Caco-2 (cell line): ENCODE measurements at places on chromosomes 1 and 21. TPM values are rescaled to one million over a fixed set of nuclear protein-coding genes. Genes with fewer than 3 reads are reported as not detected.

DNA sequence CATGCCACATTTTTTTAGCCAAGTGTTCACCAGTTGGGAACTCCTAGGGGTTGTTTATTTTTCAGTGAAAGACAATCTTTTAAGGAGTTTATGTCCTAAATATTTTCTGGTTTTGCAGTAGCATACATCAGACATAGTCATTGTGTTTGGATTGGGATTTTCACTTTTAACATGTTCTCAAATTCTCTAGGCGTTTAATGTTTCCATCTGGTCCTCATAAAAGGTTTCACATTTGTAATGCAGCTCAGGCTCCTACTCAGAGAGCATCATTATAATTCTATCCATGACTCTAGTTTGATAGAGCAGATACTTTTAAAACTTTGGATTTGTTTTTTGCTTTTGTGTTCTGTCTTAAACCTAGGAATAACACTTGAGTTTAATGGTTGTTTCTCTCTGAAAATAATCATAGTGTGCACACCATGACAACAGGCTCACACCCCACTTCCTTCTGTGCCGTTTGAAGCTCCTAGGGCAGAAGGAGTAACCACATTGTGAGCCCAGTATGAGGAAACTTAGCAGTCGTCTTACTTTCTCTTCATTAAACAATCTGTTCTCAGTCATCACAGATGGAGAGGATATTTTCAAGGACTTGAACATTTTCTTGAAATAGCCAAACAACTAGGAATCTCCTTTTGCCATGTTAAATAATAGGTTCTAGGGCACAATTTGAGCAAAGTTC is 219.6 kb downstream of the PDE4B start:
- H3K4me1 ChIP-seq: no peaks in the 10 kb centered on the region
- no peak overlapping the region for H3K4me3 ChIP-seq
- H3K36me3 ChIP-seq: no peaks in the 10 kb centered on the region

DNA sequence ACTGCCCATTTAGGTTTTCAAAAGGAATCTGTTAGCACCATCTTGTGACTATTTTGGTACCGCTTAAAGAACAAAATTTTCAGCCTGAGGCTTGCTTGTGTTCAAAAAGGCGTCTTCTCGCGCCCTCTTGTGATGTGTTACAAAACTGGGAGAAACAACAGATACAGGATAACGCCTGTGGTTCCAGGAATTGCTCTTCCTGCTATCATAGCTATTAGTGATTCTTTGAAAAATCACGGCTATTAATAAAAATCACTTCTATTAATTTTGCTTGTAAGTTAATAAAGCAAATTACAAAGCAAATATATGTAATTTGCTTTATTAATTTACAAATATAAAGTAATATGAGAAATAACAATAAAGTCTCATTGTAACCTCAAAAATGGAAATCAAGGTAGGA is 82.2 kb upstream of the ABCD3 start:
- DNase-seq: peak; percentile 74
- no peaks in the 10 kb centered on the region for H3K27me3 ChIP-seq
- no peak overlapping the region for H3K27ac ChIP-seq
- H3K36me3 ChIP-seq: no peaks in the 10 kb centered on the region
- H3K4me3 ChIP-seq: no peak overlapping the region

LYPD8 gene
- total RNA-seq: not detected in 2 replicates

GRCh38 chr1:111280267-111280666 is 10.4 kb upstream of the CHIA start:
- no peaks in the 10 kb centered on the region for H3K36me3 ChIP-seq
- DNase-seq: no peak
- no peak overlapping the region for H3K4me3 ChIP-seq
- peaks cover 2% of the 10 kb centered on the region; the same call in 1 of the 2 replicates for H3K4me1 ChIP-seq
- H3K27ac ChIP-seq: no peak overlapping the region

DNA sequence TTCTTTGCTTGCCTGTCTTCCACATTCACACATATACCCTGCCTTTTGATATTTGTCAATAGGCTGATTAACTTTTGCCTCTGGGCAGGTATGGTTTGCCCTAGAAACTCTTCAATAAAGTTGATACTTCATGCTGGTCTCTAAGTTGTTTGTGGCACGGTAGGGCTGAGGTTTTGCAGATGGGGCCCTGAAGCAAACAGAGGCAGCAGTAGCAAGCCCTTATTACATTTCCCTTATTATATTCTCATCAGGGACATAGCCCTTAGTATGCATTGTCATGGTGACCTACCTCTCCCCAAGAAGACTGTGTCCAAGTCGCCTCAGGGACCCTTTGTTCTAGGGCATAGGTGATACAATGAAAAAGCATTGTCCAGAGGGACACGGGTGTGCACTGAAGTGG is at the start of gene OR6P1:
Gene OR6P1 (minus strand): TSS at position 101 of the 400 bp plus-strand sequence. CDS start 6,976 bp downstream, outside the sequence.
- no peaks in the 10 kb centered on the region for H3K4me1 ChIP-seq
- H3K36me3 ChIP-seq: no peaks in the 10 kb centered on the region
- no peak within 1 kb of the TSS for H3K4me3 ChIP-seq
- no peaks in the 10 kb centered on the region for H3K27me3 ChIP-seq
- H3K27ac ChIP-seq: no peak within 1 kb of the TSS

AIRE gene
- total RNA-seq: not detected in 2 replicates

DNA sequence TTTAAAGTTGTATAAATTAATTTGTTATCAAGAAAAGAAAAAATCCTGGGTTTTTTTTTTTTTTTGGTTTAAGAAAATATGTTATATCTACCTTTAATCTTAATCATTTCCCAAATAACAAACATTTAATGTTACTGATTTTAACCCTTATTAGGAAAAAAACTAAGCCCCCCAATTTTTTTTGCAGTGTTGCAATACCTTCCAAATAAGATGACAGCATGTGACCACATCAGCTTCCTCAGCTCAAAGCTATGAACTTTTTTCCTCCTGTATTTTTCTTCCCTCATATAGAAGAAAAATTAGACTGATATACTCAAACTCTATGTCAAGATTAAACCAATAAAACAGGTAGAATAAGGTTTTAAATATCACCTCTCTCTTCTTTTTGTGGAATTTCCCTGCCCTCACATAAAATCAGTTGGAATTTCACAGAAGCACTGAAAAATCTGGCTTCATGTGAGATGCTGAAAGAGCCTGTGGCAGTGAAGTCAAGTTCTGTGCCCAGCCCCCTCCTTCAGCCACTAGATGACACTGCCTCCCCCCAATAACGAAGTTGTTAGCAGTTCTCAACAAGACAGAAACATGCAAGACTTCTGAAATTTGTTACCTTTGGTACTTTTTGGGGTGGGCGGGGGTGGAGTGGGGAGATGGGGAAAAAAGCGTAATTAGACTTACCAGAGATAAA is 9.6 kb upstream of the SMYD2 start:
- DNase-seq: peak; percentile 49
- H3K4me3 ChIP-seq: no peak overlapping the region
- H3K27me3 ChIP-seq: no peaks in the 10 kb centered on the region
- H3K36me3 ChIP-seq: no peaks in the 10 kb centered on the region
- H3K27ac ChIP-seq: no peak overlapping the region
- H3K4me1 ChIP-seq: peaks cover 23% of the 10 kb centered on the region; the same call in 1 of the 2 replicates

GNPAT gene
- 64.4 and 72.8 TPM in 2 replicates for total RNA-seq

DNA sequence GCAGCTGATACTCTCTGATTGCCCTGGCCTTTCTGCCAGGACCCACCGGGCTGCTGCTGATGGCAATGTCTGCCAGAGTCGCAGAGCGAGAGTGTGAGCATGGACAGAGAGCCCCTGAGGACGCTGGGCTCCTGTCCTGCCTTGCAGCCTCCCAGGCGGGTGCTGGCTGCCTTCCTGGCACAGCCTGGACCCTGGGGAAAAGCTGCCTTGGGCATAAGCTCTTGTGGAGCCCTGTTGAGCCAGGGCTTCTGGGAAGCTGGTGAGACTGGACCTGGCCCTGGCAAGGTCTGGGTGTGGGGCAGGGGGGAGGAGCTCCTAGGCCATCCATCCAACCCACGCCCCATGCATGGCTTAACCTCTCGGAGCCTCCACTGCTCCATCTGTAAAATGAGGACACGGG is 105.8 kb upstream of the WNT4 start:
- H3K27me3 ChIP-seq: no peaks in the 10 kb centered on the region
- H3K4me1 ChIP-seq: no peaks in the 10 kb centered on the region
- no peaks in the 10 kb centered on the region for H3K36me3 ChIP-seq
- no peak overlapping the region for H3K4me3 ChIP-seq

FAM72B gene
- total RNA-seq: 0.27 and 0.67 TPM in 2 replicates

- H3K27ac ChIP-seq: peak within 1 kb of the TSS; percentile 80
- DNase-seq: peak; percentile 43
- H3K36me3 ChIP-seq: no peaks in the 10 kb centered on the region; the same call in 1 of the 2 replicates
- no peaks in the 10 kb centered on the region for H3K27me3 ChIP-seq
- H3K4me1 ChIP-seq: peaks cover 23% of the 10 kb centered on the region
These were observed at the start of gene LBR for GRCh38 chr1:225427235-225428067. Gene LBR (minus strand): TSS chr1:225428038. CDS start chr1:225424075, 3,963 bp downstream.
